Left ventricle myocardium inferior (tissue), 1 donor: ENCODE measurements at places on chromosomes 11 and 22.

GRCh38 chr22:39623603-39624500, 53.3 kb downstream of the CACNA1I start:
- DNase-seq, result no peak

- DNase-seq, result no peak
These were observed 33.9 kb downstream of the TST start for GRCh38 chr22:36985211-36985889.

DNA sequence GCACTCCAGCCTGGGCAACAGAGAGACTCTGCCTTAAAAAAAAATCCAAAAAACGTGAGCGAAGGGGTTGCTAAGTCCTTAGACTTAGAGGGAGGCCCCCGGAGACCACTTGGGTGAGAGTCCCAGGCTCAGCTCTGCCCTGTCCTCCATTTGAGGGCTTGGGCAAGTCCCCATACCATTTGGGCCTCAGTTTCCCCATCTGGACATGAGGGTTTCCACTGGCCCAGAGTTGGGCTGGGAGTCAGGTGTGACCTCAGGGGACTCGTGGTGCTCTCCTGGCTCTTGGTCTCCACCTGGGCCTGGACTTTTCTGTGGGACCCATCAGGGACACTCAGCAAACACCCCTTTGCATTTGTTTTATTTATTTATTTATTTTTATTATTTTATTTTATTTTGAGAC, 35.2 kb upstream of the CSNK1E start:
- DNase-seq, result no peak

DNA sequence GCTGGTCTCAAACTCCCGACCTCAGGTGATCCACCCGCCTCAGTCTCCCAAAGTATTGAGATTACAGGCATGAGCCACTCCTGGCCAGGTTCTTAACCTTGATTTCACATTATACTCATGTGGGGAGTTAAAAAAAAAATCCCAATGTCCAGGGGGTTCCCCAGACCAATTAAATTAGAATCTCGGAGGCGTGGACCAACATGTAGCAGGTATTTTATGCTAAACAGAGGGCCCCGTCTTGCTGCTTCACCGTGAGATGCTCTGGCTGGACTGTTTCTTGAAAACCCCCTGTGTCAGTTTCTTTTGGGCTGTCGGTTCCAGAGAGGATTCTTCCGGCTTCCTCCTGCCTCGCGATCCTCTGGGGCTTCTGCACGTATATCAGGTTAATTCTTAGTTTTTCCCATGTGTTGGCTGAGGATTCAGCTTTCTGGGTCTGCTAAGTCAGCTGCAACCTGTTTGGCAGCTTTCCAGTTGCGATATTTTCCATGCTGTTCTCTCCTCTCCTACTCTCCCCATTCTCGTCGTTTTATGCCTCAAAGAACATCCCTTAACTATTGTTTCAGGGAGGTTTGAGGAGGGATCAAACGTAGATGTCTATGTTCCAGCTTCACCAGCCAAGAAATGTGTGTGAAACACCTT, 50.6 kb upstream of the ACCSL start:
- no peak for DNase-seq

DNA sequence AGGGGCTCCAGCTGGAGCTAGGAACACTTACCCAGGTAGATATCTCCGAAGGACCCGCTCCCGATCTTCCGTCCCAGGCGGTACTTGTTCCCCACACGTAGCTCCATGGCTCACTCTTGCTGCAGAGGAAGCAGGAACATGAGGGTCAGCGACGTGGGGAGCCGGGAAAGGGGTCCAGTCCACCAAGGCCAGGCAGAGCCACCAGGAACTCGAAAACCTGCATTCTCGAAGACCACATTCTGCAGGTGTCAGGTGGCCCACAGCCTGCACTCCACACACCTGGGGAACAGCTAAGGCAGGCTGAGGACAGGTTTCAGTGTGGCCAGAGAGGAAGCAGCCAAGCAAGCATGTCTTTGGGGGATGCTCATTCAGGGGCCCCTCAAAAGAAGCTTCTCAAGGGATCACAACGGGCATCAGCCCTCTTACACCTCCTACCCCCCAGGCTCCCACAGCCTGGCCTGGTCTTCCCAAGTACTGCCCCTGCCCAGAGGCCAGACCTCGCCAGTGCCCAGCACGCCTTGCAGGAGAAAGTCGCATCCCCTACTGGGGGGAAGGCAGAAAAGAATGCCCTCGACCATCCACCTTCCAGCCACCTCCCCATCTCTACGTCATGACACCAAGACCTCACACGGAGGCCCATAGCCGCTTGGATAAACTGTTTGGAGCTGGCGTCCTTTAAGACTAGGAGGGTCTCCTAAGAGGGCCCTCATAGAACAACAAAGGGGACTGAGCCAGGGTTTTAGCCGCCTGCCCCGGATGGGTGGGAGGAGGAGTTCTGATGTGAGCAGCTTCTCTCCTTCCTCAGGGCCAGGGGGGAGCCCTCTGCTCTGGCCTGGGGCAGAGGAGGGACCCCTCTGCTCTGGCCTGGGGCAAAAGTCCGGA, 2.9 kb downstream of the CSNK1E start:
- DNase-seq, result no peak

DNA sequence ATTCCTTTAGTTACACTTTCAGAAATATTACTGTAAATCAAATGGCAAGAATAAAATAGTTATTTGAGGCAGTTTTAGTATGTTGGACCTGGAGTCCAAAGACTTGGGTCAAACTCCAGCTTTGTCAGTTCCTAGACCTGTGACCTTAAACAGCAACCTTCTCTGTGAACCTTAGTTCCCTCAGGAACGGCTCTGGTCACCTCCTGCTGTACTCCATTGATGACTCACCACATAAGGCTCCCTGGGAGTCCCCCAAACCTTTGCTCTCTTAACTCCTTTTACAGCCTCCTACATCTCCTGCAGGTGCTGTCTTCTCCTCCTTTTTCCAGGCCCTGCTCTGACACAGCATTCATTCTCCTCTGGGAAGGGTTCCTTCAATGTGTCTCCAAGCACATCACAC, 29.1 kb downstream of the LIMK2 start:
- DNase-seq, result no peak
